Stimulated activated CD8-positive, alpha-beta memory T cell treated with anti-CD3 and anti-CD28 coated beads, Interleukin-4, amount 100 ng/mL, for 1 hour (primary cell): ENCODE measurements at places on chromosomes 3 and 15.

DNA sequence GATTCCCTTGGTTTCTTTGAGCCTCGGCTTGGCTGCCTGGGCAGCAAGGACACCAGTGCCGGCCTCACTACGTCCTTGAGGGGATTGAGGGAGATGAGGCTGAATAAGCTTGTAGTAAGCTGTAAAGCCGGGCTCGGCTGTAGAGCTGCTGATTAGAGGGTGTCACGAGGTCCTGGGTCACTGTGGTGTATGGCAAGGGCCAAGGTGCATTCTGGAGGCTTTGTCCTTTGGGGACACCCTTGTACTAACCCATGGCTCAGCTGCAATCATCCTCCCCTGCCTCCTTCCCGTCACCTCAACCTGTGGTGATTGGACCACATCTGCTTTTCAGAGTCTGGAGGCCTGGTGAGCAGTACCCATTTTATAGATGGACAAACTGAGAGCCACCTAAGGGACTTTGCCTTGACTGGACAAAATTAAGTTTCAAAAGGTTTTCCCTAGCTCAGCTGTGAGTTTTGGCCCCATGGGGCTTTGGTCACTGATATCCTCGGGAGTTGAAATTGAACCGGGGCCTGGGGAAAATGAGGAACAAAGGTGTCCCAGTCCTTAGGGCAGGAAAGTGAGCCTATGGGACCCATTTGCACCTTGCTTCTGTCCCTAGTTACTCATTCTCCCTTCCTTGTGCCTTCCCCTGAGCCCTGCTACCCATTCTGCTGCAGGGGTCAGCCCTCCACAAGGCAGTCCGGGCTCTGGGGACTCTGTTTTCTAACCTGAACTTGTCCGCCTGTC is 2.4 kb downstream of the SLC6A6 start:
- DNase-seq = no peak

DNA sequence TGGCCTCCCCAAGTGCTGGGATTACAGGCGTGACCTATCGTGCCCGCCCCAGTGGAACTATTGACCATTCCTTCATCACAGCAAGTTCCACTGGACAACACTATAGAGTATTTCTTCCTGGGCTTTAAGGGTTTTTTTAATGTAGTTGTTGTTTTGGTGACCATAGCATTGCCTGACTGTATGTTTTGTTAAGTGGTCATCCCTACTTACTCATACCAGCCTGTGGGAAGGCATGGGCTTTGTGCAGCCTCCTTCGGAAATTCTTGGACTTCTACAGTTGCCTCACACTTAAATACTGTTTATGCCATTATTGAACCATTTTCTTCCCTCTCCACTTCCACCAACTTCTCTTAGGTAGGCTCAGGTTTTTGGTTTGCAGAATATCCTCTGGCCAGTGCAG is 19.9 kb upstream of the ALPK3 start:
- no peak for DNase-seq

- no peak for DNase-seq
Measured at GRCh38 chr3:113556316-113556945, 24.1 kb downstream of the SIDT1 start.

DNA sequence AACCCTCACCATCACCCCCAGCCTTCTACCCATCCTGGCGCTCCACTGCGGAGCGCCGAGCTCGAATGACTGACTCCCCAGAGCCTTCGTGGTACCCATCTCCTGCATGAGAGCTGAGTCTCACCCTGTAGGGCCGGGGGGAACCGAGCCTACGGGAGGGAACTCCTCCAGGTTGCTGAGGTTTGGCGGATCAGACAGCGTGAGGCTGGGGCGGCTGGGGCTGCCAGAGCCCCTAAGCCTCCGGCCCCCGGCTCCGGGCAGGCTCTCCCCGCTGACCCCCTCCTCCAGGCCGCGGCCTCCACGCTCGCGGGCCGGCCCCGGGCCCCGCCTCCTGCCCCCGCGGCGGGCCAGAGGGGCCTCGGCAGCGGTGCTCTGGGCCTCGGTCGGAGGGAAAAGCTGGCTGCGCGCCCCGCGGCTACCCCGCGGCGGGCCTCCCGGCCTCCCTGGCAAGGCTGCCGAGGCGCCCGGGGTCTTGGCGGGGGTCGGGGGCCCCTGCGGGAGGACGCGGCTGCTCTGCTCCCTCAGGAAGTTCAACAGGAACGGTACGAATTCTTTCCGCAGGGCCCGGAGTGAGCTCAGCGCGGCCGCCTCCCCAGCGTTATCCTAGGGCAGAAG is 643 bp downstream of the CDAN1 start:
- DNase-seq = no peak

DNA sequence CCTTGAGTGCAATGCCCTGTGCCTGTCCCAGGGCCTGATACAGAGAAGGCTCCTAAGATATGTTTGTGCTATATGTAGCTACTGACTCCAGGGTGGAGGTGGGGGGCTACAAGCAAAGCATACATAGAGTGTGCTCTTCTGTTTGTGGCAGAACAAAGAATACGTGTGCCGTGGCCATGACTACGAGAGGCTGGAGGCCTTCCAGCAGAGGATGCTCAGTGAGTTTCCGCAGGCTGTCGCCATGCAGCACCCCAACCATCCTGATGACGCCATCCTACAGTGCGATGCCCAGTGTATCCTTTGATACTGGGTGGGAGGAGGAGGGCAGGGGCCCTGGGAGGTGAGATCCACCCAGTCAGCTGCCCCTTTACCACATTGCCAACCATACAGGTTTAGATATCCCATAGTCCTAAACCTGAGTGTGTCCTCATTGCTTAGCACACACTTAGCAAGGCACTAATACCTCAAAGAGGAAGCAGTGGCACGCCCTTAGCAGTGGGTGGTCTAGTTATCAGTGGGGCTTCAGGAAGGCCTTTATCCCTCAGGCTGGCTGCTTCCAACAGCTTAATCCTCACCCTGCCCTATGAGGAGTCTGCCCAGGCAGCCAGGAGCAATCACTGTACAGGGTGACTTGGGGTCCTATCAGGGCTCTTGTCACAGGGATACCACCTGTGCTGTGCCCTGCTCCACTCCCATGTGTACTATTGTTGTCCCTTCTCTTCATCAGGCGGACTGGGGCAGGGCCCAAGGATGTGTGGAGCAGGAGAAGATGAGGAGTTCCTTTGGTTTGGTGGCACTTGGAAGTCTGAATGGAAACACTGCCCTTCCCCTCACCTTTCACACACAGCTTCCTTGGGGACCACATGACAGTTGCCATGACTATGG is 30.1 kb upstream of the MANF start:
- no peak for DNase-seq

GRCh38 chr15:68800875-68801274 is 19.8 kb downstream of the ANP32A start:
- DNase-seq = no peak

GRCh38 chr3:151923901-151924300 is 50.5 kb downstream of the SUCNR1 start:
- no peak for DNase-seq

DNA sequence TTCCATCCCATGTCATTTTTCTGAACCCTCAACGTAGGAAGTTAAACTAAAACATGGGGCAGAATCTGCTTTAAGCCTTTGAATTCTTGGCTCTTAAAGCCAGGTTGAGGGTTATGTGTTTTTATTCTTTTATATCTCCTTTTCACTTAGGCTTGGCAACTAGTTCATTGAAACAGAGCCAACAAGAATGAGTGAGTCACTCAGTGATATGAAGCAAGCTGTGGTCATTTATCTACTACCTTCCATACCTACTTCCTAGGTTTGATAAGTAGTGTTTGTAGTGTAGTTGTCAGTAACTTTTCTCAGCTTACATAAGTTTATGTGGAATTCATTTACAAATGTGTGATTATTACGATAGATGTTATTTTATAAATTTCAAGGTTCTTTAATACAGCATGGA is 67.4 kb downstream of the SNRPN start:
- no peak for DNase-seq

DNA sequence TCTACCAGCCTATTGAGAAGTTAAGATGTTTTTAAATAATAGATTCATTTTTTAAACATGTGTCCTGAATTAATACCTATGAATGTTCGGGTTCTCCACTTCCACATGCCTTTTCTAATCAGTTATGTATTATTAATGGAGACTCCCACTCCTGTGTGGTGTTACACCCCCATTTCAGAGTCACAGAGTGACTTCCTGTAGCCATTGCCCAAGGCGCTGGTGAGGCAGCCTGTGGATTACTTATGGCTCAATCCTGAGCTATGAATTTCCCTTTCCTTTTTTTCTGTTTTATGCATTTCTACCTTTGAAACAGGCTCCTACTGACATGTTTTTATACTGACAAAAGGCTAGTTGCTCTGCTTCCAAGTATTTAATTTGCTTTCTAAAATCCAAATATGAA is 162.3 kb downstream of the GABRG3 start:
- DNase-seq = no peak
